ENCODE measurements at places on chromosomes 4 and X. TPM values are rescaled to one million over a fixed set of nuclear protein-coding genes. Genes with fewer than 3 reads are reported as not detected.

KIT gene
- not detected for total RNA-seq

HSD17B13 gene
- total RNA-seq = 0.20 TPM

TMEM255A gene
- not detected for total RNA-seq

LARP7 gene
- total RNA-seq = 53.9 TPM

CT45A10 gene
- not detected for total RNA-seq

BEX5 gene
- not detected for total RNA-seq

SLC2A9 gene
- total RNA-seq = not detected

MANBA gene
- 18.9 TPM for total RNA-seq

- no peak for DNase-seq
Observed at GRCh38 chrX:38437093-38437492, 84.7 kb downstream of the OTC start.

DNA sequence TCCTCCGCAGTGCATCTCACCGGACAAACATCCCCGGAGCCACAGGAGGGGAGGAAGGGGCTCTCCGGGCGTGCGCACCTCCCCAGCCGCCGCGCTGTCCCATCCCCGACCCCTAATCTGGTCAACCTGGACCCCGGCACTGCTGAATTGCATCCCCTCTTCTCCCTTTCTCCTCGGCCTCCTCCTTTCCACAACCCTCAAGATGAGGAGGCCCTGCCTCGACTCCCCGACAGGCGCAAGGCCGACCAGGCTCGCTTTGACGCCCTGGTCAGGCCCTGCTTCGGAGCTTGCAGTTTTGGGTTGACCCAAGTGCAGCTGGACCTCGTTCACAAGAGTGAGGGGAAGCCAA is 2.3 kb downstream of the PDGFRA start:
- DNase-seq = no peak

DNA sequence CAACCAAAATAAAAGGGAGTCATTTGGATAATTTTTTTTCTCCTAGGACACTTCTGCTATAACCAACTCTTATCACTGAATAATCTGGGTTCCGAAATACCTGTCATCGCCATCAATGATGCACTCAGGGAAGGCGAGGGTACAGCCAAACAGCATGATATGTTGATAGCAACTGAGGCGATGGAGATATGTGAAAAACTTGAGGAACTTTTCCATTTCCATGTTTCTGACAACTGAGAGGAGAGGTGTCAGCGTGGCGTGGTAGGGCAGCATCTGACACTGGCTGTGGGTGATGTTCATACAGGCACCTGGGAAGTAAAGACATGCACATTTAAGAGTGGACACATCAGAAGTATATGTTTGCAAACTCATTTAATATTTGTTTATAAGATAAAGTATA is 74.6 kb downstream of the CORIN start:
- DNase-seq = no peak

- no peak for DNase-seq
Observed at GRCh38 chr4:186326391-186326790, 60.4 kb downstream of the F11 start.

DNA sequence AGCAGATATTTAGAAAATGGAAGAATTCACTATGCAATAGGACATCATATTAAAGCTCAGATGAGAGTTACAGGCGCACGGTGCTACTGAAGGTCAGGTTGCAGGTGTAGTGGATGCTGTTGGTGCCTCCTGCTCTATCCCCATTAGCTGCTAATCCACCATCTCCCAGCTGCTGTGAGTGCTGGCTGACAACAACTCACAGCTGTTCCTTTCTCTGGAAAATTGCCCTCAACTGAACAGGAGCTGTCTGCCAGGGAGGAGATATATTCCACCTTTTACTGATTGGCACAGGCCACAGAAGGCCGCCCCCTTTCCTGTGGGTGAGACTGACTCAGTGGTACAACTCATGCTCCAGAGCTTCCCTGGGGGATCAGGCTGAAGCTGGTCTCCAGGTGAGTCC is 48.7 kb downstream of the UCHL1 start:
- no peak for DNase-seq

- DNase-seq = no peak
Observed at GRCh38 chr4:8329859-8330761, 60.6 kb downstream of the HTRA3 start.

DNA sequence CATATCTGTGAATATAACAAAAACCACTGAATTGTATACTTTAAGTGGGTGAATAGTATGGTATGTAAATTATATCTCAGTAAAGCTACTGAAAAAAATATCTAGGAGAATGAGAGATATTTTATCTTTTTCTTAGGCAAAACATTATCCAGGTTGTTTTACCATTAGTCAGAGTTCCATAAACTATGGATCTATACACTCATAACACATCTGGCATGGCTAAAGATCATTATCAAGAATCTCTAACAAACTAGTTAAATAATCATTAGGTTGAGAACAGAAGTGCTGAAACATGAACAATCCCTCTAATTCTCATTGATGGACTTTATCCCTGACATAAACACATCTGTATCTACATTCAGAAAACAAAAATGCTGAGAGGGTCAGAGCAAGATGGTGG is 15.6 kb downstream of the MED14 start:
- DNase-seq = no peak

DNA sequence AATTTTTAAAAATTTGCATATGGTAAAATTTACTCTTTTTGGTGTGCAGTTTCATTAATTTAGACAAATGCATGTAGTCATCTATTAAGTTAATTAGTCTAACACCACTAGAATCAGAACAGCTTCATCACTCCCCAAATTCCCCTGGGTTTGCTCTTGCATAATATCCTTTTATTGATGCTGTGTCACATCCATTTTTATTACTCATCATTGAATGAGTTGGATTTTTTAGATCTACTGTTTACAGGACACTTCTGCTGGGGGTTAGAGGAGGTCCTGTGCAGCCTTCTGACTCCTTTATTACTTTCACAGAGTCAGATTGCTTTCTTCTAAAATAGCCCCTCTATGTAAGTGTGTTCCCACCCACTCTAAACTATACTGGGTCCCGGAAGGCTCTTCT is 65.9 kb downstream of the MTHFD2L start:
- no peak for DNase-seq

GRCh38 chr4:156634612-156635011 is 337.0 kb downstream of the PDGFC start:
- no peak for DNase-seq

DNA sequence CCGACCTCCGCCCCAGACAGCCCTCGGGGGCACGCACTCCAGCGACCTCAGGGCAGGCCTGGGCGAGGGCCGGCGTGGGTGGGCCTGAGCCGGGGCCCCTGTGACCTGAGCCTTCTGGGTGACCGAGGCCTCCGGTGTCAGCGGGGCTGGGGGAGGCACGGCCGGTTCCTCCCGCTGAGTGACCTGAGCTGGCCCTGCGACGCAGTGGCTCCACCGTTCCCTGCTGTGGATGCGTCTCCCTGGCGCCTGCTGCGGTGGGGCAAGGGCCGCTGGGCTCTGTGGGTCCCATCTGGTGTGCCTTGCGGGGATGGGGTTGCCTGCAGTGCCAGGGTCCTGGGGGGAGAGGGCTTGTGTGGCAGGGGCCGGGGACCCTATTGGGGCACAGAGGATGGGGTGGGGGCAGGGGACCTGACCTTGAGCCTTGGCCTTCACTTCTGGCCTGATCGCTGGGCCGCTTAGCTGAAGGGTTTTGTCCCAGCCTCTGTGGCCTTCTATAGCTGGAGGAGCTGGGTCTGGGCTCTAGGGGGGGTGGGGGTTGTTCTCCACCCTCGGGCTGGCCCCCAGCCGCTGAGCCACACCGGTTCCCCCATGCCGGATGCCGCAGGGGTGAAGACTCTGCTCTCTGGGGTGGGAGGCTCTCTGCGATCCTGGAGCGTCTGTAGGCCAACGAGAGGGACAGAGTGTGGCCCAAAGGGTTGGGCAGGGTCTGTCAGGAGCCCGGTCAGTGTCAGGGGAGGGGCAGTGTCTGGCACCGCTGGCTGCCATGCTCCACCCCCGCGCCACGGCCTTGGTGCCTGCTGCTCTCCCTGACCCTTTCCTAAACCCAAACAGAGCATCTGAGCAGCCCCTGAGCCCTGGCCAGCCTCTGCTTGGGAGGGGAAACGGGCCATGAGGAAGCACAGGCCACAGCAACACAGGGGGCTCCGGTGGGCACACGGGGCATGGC is 2.3 kb downstream of the NAT8L start:
- no peak for DNase-seq

DNA sequence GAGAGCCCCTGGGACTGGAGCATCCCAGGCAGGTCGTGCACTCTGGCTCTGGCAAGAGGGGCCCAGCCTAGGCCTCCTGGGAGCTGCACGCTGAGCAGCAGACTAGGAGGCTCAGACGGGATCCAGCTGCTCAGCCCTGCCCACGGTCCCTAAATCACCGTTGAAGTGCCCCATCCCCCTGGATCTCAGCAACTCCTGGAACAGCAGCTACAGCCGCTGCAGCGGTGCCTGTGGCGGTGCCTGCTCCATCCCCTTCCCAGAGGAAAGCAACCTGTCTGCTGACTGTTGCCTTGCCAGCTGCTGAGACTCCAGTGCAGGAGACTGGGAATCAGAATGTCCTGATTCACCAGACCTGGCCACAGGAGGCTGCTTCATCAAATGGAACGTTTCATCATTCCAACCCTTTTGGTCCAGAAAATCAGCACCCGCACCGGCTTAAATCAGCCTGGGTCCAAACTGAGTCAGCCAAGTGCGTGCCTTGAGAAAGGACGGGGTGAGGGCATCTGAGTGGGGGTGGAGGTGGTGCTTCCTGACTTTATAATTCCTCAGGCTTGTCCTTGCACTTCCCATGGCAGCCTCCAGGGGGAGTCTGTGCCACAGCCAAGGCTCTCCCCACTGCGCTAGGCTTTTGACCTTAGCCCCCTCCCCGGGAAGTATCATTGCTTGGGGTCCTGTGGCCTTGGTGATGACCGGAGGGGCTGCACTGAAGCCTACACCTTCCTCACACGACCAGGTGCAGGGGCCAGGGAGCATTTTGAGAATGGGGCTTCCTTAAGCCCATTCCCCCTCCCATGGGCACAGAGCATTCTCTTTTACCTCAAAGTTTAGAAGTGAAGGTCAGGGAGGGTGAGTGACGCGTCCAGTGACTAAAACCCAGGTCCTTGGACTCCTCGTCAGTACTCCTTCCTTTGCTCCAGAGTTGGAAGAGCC is 6.5 kb downstream of the ZNF185 start:
- peak; percentile 36 for DNase-seq

DNA sequence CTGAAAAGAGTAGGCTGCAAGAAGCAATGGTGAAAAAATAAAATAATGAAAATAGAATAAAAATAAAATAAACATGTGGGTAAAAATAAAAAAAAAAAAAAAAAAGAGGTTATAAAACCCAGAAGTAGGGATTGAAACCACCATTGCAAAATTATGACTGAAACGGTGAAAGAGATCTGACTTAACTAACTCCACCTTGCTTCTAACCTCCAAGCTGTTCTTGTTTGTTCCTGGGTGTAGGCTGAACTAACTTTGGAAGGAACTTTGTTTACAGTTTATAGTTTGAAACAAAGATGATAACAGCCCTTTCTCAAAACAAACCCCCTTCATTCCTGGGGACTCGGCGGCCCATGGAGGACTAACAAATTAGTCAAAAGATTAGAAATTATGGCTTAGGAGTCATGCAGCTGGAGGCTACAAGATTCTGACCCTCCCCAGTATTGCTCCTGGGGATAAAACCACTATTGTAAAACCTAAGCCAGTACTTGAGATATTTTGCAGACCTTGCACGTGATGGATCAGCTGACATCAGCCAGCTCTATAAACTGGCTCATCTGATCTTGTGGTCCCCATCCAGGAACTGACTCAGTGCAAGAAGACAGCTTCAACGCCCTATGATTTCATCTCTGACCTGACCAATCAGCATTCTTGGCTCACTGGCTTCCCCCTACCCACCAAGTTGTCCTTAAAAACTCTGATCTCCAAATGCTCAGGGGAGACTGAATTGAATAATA is 30.4 kb downstream of the DDX60L start:
- DNase-seq = no peak

DNA sequence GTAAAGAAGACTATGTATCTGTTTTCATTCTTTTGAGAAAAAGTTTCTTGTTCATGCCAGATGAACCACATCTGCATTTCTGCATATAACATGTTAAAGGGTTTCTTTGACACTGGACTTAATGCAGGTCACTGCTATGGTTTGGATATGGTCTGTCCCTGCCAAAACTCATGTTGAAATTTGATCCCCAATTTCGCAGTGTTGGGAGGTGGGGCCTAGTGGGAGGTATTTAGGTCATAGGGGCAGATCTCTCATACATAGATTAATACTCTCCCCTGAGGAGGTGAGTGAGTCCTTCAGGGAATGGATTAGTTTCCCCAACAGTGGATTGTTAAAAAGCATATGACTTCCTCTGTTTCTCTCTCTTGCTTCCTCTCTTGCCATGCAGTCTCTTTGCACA is 45.9 kb upstream of the TMEM33 start:
- no peak for DNase-seq

GRCh38 chr4:163548481-163549243 is 54.2 kb downstream of the TMA16 start:
- peak; percentile 64 for DNase-seq

GRCh38 chr4:152460488-152460887 is 75.4 kb downstream of the FBXW7 start:
- DNase-seq = peak; percentile 29

GRCh38 chr4:67581208-67581857 is 22.8 kb downstream of the STAP1 start:
- no peak for DNase-seq

DNA sequence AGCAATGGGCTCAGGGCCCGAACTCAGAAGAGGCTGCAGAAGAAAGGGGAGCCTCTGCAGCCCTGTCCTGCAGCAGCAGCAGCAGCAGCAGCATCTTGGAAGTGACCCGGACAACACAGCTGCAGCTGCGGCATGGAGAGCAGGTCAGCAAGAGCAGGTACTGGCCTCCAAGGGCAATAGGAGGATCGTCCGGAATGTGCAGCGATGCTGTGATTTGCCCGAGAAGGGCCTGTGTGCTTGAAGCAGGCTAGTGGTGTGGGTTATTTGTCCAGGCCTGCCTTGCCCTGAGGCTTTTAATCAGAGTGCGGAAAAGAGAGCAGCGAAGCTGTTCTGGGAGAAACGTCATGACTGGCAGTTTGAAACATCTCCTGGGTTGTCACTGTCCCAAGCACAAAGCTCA is 126.0 kb downstream of the F11 start:
- DNase-seq = no peak

- no peak for DNase-seq
Observed at GRCh38 chr4:86184901-86185285, 175.0 kb downstream of the MAPK10 start.

DNA sequence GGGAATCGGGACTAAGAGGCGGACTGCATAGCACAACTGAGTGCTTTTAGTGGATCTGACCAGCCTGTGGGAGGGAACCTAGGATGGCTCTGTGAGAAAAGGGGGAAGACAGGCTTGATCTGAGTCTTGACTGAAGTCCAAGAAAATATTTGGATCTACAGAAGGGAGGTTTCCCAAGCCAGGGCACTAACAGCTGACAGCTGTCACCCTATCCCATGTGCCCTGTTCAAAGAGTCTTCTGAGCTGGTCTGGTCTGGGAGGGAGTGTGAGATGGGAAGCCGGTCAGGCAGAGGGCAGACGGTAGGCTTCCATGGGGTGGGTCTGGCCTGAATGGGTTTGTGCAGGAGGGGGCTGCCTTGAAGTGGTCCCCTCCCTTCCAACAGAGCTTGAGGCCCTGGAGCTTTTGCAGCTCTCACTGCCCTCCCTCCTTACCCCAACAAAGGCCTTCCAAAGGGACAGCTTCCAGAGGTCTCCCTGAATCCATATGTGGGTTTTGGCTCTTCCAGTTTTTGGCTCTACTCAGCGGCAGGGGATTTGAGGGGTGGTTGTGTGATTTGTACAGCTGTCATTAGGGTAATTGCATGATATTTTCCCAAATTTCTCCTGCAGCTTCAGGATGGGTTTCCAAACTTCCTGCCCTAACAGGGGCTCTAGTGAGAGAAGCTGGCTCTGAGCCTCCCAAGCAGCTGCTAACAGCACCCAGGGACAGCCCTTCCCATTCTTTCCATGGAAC is 643.7 kb downstream of the BCOR start:
- DNase-seq = no peak

GRCh38 chr4:26931451-26931850 is 70.8 kb downstream of the STIM2 start:
- DNase-seq = no peak
